ENCODE measurements at places on chromosomes 16 and 17.
A peak's percentile ranks its signal among the peaks of the same experiment; 100 is the strongest.

GRCh38 chr17:74525781-74526288, 5.4 kb downstream of the CD300LB start:
- no peak for DNase-seq

DNA sequence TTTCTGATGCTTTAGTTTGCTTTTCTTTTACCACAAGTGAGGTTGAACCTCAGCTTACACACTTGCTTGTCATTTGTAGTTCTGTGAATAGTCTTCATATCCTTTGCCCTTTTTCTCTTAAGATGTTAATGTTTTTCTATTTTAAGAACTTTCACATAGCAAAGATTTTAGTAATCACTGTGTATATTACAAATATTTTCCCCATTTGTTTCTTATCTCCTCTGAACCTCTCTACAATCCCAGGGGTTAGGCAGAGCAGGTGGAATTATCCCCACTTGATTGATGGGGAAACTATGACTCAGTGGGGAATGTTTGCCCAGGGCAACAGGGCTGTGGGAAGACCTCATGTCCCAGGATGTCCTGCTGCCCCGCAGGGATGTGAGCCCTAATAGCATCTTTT, 11.7 kb upstream of the MYH3 start:
- no peak for DNase-seq

DNA sequence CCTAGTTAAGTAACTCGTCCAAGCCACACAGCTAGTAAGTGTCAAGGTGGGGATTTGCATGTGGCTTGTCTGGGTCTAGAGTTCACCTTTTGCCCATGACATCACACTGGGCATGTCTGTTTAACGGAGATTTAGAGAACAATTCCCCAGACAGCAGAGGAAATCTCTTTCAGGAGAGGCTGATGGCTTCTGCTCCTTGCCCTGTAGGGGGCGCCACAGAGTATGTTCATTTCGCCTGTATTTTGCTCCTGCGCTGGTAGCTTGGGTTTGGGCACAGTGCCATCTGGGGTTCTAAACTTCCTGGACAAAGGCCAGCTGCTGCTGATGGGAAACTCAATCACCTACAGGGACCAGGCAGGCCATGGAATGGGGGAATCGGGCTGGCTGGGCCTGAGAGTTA, 20.4 kb downstream of the OTOA start:
- peak; percentile 29 for DNase-seq

GRCh38 chr17:8475227-8475626, 39.5 kb downstream of the NDEL1 start:
- DNase-seq: no peak

GRCh38 chr16:29988346-29989075, 6.9 kb downstream of the HIRIP3 start:
- no peak for DNase-seq

DNA sequence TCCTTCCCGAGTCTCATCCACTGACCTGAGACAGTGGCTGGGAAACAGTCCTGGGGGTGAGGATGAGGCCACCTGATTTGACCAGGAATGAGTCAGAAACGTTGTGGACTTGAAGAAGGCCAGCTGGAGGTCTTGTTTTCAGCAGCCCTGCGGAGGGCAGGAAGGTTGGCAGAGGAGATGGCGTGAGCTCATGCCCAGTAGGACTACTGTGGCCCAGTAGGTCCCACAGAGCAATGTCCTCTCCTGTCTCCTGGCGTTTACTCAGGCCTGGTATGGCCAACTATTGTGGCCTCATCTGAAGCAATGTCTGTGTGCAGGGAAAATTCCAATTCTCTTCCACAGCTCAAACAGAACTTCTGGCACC, 84.1 kb upstream of the DNAJA2 start:
- DNase-seq: no peak
